ENCODE measurements at places on chromosomes 6 and 20.

- no peak for DNase-seq
Measured at GRCh38 chr6:38162493-38163185, 343.1 kb downstream of the ZFAND3 start.

DNA sequence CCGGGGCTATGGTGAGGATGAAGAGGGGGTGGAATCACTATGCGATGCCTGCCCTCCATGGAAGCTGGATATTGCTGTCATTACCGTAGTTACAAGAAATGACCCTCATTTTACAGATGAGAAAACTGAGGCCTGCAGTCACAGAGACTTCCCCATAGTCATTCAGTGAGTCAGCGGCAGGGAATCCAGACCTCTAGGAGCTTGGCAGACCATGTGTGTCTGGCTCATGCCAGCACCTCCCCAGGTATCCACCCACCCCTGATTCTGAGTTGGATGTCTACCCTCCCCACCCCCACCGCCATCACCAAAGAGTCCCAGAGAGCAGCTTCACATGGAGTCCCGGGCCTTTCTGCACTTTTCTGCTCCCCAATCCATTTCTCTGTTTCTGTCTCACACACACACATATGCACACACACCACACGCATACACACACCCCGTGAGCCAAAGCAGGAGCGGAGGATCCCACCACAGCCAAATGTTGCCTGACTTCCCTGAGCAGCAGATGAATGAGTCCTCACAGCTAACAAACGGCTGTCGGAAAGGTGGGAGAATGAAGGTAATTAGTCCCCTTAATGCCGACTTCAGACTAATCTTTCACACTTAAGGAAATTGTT lies 24.8 kb downstream of the CDH22 start:
- DNase-seq: no peak

- no peak for DNase-seq
Measured at GRCh38 chr6:127794405-127794804, 106.5 kb downstream of the THEMIS start.

DNA sequence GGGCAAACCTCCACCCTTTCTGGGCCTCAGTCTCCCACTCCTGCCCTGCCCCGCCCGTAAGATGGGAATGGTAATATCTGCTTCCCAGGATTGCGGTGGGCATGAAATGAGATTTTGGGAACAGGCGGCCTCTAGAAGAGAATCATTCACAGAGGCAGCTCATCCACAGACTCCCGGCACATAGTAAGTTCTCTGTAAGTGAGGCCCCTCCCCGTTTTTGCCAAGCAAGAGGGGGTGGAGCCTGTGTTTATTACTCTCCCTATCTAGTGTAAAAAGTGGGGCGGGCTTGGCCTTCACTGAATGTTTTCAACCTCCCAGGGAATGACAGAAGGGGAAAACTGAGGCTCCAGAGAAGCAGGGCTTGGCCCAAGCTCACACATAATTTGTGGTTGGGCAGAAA lies 20.0 kb downstream of the SUN5 start:
- DNase-seq: no peak

DNA sequence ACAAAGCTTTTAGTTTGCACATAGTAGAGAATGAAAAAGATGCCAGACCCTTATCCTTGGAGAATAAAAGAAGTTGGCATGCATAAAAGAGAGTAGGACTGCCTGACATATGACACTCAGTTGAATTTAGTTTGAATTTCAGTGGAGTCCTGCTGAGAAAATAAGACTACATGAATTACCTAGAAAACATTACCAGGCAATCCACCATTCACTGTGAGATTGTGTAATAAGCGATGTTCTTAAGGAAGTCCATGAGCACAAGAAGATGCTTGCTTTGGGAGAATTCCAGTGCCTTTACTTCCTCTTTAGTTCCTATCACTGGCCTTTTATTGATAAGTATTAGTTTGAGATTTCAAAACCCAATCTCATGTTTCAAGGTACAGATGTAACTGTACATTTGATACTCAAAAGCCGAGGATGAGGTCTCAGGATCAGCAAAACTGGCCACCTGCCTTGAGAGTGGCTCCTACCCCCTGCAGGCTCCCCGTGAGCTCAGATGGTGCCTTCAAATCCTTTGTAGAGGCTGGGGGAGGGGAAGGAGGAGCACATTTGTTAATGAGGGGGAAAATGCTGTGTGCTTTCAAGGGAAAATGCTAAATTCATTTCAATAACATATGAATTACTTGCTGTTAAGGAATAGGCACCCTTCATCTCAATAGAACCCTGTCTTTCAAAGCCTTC lies 11.2 kb upstream of the UNC93A start:
- no peak for DNase-seq

DNA sequence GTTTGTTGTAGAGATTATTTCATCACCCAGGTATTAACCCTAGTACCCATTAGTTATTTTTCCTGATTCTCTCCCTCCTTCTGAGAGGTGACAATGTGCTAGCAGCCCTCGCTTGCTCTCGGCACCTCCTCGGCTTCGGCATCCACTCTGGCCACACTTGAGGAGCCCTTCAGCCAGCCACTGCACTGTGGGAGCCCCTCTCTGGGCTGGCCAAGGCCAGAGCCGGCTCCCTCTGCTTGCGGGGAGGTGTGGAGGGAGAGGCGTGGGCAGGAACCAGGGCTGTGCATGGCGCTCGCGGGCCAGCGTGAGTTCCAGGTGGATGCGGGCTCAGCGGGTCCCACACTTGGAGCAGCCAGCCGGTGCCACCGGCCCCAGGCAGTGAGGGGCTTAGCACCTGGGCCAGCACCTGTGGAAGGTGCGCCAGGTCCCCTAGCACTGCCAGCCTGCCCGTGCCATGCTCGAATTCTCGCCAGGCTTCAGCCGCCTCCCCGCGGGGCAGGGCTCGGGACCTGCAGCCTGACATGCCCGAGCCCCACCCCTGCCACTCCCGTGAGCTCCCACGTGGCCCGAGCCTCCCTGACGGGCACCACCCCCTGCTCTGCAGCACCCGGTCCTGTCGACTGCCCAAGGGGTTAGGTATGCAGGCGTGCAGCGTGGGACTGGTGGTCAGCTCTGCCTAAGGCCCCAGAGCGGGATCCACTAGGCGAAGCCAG lies 221.9 kb downstream of the WDR27 start:
- no peak for DNase-seq

DNA sequence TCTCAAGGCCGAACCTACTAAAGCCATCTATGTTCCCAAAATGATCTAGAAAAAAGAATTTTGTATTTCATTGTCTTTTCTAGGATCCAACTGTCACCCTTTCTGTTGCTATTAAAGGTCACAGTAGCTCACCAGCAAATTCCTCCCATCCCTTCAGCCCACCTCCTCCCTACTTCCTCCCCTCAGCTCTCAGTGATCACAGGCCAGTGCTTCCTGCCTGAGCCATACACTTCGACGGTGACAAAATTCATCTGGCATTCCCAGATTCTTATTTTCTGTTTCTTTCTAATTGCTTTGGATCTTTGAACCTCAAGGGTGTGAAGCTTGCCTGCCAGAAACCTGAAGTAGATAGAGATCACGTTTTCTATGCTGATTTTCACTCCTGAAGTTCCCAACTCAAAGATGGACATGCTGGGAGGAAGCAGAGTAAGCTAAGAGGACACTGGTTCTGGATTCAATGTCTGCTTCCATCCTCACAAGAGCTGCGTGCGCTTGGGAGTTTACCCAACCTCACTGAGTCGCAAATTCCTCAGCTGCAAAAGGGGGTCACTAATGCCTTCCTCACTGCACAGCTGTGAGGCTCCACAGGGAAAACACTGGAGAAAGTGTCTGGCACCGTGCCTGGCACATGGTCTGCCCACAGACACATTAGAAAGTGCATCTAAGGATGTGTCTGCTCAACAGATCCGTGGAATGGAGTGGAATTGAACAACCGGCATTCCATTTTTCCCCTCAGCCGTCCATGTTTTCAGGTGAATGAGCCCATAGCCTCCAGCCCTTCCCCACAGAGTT lies 34.5 kb downstream of the MDGA1 start:
- DNase-seq: no peak

DNA sequence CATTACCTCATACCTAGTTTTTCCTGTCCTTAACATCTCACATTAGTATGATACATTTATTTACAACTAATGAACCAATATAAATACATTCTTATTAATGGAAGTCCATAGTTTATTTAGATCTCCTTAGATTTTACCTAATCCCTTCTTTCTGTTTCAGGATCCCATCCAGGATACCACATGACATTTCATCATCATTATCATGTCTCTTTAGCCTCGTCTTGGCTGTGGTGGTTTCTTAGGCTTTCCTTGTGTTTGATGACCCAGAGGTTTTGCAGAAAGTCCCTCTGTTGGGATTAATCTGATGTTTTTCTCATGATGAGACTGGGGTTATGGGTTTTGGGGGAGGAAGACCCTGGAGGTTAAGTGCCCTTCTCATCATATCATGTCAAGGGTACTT lies 89.3 kb upstream of the IYD start:
- no peak for DNase-seq
